ENCODE measurements at places on chromosomes 3 and 15.

GRCh38 chr3:101329016-101329673 lies 8.8 kb upstream of the IMPG2 start:
- DNase-seq = no peak

- DNase-seq = no peak
Observed at GRCh38 chr15:80876348-80876674, 97.1 kb downstream of the CEMIP start.

DNA sequence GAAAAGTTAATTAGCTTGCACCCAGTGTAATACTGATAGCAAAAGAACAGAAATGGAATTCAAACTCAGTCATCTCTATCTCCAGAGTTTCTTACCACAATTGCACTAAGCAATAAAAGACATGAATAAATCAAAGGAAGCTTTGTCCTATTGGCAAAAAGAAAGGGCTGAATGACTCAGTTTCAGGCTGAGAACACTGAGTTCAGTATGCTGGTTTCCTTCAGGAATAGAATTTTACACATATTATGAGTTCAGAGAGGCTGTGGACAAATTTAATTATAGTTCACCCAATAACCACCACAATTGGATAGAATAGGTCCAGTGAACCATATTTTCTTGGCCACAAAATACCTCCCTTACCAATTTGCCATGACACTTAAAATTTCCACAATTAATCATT lies 249.7 kb downstream of the KCNMB2 start:
- no peak for DNase-seq

DNA sequence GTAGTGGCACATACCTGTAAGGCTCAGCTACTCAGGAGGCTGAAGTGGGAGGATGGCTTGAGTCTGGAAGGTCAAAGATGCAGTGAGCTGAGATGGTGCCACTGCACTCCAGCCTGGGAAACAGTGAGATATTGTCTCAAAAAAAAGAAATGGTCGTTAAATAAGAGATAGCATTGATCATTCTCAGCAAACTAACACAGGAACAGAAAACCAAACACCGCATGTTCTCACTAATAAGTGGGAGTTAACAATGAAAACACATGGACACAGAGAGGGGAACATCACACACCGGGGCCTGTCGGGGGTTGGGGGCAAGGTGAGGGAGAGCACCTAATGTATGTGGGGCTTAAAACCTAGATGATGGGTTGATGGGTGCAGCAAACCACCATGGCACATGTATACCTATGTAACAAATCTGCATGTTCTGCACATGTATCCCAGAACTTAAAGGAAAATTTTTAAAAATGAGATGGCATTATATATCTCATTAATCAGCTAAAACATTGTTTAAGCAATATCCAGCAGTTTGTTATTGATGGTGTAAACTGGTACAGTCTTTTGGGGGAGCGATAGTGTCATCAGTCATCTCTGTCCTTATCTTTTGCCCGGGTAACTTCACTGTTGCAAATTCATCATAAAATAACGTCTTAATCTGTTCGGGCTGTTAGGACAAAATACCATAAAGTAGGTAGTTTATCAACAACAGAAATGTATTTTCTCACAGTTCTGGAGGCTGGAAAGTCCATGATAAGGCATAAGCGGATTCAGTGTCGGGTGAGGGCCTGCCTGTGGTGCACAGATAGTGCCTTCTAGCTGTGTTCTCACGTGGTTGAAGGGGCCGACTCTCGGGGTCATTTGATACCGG lies 1.7 kb upstream of the MAN2A2 start:
- no peak for DNase-seq

DNA sequence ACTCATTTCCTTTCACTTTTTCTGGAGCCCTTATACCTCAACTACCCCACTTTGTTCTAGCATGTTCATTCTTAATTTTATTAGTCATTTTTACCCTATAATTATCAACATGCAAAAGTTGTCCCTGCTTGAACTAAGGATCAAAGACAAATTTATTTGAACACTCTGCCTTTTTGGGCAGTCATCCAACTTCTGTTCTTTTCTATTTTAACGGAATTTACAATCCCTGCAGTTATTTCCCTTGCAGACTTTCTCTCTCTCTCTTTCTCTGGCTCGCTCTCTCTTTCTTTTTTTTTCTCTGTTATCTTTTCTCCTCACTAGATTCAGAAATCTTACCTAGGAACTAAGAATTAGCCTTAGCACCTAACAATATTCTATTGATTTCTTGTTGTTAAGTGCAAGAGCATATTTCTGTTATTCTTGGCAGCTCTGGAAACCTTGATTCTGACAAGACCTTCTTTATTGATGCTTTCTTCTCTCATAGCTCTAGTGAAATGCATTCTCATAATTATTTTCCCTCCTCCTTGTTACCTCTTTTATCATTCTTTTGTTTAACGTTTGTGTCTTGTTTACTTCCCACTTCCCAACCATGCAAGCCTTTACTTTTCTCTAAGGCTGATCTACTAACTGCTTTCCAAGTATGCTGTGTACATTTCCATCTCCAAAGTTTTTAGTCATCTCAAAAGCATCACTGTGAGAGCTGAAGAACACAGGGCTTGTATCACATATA lies 951.6 kb downstream of the DIPK2A start:
- DNase-seq = no peak

- DNase-seq = no peak
Observed at GRCh38 chr3:153596401-153596800, 434.4 kb downstream of the RAP2B start.

DNA sequence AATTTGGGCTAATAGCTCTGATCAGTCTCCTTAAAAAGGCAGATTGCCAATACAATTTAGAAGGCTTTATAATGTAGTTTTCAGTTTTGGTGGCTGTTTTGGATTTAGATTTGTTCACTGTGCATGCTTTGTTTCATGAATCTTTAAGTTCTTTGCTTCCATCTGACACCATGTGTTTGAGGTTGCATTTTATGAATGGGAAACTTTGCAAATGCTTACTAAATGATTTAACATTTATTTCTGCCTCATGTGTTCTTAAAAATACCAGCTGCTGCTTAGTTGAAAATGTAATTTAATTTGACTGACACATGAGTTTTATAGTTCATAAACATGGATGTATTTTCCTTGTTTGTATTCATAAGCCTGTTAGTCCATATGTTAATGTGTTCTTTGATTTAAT lies 78.6 kb downstream of the RNF13 start:
- DNase-seq = no peak

- peak; percentile 29 for DNase-seq
Observed at GRCh38 chr3:169759256-169759655, 5.6 kb downstream of the TERC start.

GRCh38 chr3:191269289-191270085 lies 59.7 kb upstream of the CCDC50 start:
- no peak for DNase-seq

DNA sequence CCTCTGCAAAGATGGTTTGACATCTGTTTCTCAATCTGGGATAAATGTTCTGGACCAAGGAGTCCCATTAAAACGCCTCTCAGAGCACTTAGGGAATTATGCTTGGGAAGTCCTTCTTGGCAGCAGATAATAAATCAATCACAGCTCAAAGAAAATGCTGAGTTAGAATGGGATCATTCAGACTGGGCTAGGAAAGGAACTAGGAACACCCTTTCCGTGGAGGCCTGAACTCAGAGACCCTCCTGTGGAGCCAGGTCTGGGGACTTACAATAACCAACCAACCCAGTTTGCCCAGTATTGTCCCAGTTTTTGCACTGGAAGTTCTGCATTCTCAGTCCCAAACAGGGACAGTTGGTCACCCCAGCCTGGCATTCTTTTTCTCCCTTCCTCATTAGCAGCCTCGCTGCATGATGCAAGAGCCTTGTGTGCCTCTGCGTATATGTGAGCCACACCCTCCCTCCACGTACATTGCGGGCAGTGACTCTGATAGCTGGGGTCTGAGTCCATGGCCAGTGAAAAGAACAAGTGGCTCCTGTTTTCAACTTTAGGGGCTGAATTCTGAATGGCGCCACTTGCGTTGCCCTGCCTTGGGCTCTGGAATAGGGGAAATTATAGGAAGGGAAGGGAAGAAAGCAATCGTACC lies 88.7 kb downstream of the SEMA5B start:
- no peak for DNase-seq

- no peak for DNase-seq
Observed at GRCh38 chr3:97742036-97742435, 22.5 kb upstream of the ARL6 start.

GRCh38 chr15:64746356-64746755 lies 29.0 kb downstream of the RBPMS2 start:
- DNase-seq = no peak

- DNase-seq = no peak
Observed at GRCh38 chr3:78979028-78979427, 788.8 kb downstream of the ROBO1 start.

DNA sequence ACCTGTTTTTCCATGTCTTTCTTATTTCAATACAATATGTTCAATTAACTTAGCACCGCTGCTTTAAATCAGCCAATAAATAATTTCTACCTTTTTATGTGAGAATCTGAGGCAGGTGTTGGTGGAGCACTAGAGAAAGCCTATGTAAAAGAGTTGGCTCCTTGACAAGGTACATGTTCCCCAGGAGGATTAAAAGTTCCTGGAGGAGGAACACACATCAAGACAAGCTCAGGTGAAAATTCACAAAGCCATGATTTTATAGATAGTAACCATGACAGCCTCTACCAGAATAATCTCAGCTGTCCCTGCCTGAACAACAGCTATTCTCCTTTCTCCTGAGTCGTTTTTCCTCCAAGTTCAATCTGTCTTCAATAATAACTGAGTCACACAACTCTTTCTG lies 3.4 kb upstream of the ZBED2 start:
- DNase-seq = no peak

- DNase-seq = no peak
Observed at GRCh38 chr3:151817473-151817872, 3.6 kb downstream of the AADAC start.

GRCh38 chr15:58839485-58839884 lies 68.4 kb downstream of the MINDY2 start:
- peak; percentile 27 for DNase-seq

DNA sequence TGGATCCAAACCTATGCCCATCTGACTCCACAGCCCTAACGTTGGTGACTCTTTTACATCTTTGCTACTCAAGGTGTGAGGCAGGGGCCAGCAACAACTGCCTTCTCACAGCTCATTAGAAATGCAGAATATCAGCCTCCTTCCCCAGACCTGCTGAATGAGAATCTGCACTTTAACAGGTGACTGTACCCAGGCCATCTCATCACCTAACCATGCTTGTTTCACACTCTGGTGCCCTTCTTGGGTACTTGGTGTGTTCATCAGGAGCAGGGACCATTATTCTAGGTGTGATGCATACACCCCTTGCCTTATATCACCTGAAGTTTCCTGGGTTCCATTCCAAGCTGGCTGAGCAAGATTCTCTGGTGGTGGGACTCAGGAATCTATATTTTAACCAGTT lies 196.3 kb upstream of the LMCD1 start:
- DNase-seq = no peak

- no peak for DNase-seq
Observed at GRCh38 chr3:149881879-149882278, 68.9 kb downstream of the RNF13 start.

DNA sequence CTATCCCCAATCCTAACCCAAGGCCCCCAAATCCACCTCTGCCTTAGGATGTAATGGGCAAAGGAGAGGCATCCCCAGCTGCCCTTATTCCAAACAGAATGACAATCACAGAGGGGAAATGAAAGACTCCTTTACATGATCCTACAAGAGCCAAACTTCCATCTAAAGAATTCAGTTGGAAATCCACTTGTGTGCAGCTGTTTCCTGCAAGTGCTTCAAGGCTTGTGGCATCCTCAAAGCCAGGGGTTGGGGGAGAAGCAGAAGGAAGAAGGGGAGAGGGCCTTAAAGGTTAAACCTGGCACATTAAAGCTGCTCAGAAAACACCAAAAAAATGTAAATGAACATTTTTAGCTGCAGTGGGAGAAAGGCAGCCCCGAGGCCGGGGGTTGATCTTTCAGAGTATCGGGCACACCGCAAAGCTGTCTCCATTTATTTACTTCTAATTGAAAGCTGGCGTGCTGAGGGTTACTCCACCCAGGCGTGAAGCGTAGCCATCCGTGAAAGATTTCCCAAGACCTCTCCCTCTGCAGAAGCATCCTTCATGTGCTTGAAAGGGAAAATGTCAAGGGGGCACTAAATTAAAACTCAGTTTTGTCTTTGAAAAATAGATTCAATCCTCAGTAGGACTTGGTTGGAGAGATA lies 217.8 kb downstream of the SHQ1 start:
- no peak for DNase-seq

DNA sequence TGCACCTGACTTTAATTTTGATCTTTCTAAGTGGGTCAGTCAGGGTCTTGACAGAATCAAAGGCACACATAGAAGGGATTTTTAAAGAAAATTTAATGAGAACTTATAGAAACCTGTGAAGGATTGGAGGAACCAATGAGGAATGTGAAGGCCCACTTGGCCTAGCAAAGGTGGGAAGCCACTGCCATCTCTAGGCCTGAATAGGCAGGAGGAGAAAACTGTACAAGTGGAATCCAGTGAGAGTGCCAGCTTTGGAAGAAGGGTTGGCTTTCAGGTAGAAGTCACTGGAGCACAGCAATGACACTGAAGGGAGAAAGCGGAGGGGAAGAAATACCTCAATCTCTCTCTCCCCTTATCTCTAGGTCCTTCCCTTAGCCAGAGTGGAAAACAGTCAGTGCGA lies 380.7 kb upstream of the KCNMB2 start:
- DNase-seq = no peak

GRCh38 chr3:33111581-33111980 lies 2.2 kb upstream of the CRTAP start:
- DNase-seq = no peak

GRCh38 chr3:108546247-108546646 lies 35.9 kb upstream of the MYH15 start:
- DNase-seq = no peak

GRCh38 chr15:53034767-53035245 lies 244.7 kb upstream of the ONECUT1 start:
- DNase-seq = no peak

GRCh38 chr3:45272828-45273470 lies 46.9 kb upstream of the TMEM158 start:
- no peak for DNase-seq

DNA sequence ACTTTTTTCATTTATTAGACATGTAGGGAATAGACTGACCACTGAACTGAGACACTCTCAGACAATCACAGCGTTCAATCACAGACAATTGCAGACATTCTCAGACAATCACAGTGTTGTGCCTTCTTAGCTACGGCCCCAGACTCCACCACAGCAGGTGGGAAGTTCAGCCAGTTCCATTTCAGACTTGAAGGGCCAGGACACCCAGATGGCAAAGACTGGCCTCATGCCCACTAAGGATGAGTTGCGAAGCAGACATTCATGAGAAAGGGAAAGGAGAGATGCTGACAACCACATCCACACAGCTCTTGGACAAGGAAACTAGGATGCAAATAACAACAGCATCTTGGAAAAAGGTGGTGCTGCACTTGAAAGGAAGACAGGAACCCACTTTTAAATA lies 21.9 kb upstream of the ALDH1L1 start:
- no peak for DNase-seq

- DNase-seq = no peak
Observed at GRCh38 chr3:52394751-52395502, 50.0 kb downstream of the SEMA3G start.

Data from OCI-LY7 (cell line).